DMS79 treated with DMSO at 0.1 percent for 48 hours (cell line): ENCODE measurements at places on chromosomes 2 and 18.
A peak's percentile ranks its signal among the peaks of the same experiment; 100 is the strongest.

- DNase-seq: no peak
Measured at GRCh38 chr2:150462770-150463169, 24.7 kb downstream of the RND3 start.

DNA sequence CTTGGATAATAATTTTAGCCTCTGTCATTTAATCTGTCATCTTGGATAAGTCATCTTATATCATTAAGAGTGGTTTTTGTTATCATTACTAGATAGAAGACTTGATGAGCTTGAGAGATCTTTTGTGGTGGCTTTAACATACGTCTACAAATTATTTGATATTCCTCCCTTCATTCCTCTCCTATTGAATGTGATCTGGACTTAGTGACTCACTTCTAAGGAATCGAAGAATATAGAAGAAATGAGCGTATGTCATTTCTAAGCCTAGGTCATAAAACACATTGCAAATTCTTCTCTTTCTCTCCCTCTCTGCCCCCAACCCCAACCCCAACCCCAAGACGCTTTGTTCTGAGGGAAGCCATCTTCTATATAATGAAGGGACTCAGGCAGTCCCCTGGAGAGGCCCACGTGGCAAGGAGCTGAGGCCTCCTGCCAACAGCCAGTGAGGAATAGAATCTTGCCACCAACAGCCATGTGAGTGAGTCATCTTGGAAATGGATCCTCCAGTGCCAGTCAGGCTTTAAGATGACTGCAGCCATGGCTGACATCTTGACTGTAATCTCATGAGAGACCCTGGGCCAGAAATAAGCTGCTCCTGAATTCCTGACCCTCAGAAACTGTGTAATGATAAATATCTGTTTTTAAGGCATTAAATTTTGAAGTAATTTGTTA lies 221.6 kb upstream of the SP5 start:
- no peak for DNase-seq

DNA sequence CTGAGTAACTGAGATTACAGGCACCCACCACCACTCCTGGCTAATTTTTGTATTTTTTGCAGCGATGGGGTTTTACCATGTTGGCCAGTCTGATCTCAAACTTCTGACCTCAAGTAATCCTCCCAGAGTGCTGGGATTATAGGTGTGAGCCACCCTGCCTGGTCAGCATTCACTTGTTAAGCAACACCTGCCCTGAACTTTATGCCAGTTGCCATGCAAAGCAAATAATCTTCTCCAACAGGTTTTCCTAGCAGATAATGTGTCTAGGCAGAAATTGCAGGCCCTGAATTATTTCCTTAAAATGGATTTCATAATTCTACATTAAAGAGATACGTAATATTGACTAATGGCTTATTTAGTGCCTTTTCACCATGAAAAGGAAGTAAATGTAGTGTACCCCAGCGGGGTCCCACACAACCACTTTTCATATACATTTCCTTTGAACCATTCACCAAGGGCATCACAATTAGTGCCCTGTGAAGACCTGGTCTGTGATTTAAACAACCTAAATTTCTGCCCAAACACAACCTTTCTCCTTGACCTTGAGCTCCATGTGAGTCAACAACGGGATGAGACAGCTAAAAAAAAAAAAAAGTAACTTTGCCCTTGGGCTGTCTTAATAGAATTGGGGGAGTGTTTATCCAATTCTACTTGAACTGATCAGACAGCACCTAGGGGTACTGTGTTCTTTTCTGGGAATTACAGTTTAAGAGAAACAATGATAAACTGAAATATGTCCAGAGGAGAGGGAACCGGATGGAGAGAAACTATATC lies 41.6 kb downstream of the EEF1B2 start:
- no peak for DNase-seq

DNA sequence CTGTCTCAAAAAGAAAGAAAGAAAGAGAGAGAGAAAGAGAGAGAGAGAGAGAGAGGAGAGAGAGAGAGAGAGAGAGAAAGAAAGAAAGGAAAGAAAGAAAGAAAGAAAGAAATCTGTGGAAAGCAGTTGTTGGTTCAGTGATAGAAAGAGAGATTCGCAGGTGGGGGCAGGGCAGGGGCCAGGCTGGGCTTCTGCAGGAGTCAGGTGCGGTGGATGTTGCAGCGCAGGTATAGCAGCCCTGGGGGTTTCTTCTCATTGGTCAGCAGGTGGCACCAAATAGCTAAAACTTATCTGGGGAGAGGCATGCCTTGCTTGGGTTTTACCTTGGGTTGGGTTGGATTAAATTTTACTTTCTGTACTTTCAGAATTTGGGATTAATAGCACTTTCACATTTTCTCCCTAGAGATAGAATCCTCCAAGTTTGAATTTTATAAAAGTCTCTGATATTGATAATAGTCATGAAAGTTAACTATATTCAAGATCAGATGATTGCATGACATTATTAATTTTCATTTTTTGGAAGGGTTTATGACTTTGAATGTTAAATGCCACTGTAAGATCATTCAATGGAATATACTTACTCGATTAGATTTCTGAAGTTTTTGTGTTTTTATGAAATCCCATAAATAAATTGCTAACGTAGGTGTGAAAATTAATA lies 66.6 kb downstream of the SPTBN1 start:
- DNase-seq: peak; percentile 47

DNA sequence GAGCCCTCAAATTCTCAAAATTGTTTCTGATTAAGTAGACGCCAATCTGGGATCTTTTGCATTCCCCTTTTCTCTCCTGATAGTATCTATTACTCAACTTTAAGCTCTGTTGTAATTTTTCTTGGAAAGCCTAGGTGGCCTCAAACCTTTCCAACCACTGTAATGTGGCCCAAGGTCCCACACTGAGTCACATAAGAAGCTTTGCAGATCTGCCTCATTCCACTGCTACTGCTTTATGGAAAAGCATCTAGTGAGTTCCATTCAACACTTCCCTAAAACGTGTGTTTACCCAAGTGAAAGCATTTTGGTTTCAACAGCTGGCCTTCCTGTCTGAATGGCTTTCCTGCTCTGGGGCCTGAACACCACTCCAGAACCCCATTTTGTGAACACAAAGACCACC lies 493.6 kb upstream of the SPHKAP start:
- no peak for DNase-seq

GRCh38 chr18:31185186-31185950 lies 22.7 kb upstream of the DSC1 start:
- DNase-seq: no peak

- DNase-seq: no peak
Measured at GRCh38 chr2:134306521-134306920, 52.6 kb downstream of the MGAT5 start.

GRCh38 chr18:47911877-47912276 lies 18.6 kb downstream of the SMAD2 start:
- DNase-seq: no peak

DNA sequence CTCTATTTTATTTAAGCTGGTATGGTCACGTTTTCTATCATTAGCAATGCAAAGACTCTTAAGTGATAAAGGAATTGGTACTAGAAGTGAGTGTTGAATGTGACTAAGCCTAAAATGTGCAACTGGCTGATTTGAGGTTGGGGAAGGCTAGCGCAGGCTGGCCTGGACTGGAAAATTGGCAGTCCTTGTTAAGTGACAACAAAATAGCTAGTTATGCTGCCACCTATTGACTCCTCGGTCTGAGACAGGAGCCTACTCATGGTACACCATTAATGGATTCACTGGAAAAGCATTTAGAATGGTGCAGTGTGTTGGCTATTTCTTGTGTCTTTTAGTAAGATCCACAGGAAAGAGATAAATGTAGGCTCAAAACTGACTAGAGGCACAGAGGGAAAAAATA lies 5.7 kb upstream of the WIPF1 start:
- DNase-seq: no peak

GRCh38 chr2:98734162-98734561 lies 3.2 kb upstream of the MGAT4A start:
- DNase-seq: no peak

GRCh38 chr2:142853912-142854311 lies 23.6 kb upstream of the KYNU start:
- DNase-seq: no peak

- DNase-seq: peak; percentile 50
Measured at GRCh38 chr2:74876081-74876886, 42.4 kb downstream of the HK2 start.

- DNase-seq: no peak
Measured at GRCh38 chr2:182503886-182504285, 77.0 kb upstream of the PDE1A start.

GRCh38 chr2:120279708-120280107 lies 27.1 kb downstream of the RALB start:
- DNase-seq: no peak

DNA sequence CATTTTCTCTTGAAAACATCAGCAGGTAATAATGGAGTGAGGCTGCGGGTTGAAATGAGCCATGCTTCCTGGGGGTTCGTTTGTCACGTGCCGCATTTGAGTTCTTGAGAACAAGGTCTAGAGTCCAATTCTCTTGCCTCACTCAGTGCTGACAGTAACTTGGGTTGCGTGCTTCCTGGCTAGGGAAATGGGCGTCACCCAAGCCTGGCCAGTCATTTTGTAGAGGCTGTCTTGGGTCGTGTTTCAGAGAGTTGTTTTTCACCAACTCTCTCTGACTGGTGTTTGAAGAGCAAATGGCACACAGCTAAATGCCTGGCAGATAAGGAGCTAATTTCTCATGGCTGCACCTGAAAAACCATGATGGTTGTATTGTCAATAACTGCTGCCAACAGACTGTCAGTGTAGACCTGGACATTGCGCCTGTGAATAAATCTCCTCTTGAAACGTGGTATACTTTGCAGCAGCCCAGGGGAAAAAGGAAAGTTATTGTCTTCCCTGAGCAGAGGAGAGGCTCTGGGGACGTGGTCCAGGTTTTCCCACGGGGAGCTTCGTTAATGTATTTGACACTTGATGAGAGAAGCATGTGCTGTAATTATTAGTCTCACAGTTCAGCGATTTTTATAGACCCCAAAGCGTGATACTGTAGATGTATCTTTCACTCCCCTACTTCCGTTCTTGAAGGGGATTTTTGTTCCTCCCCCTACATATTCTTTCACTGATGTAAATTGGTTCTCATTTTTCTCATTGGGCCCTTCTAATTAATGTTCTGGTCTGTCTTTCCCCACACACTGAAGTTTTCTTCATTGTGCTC lies 196.0 kb downstream of the FHOD3 start:
- peak; percentile 63 for DNase-seq

DNA sequence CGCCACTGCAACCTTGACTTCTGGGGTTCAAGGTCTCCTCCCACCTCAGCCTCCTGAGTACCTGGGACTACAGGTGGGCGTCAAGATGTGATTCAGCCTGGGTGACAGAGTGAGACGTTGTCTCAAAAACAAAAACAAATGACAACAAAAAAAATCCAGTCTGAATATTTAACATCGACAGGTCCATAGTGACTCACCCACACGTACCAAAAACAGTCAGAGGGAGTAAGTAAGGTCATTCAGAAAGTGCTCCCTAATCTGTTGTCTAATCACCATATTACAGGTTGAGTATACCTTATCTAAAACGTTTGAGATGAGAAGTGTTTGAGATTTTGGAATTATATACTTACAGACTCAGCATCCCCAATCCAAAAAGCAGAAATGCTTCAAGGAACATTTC lies 24.4 kb downstream of the SAP130 start:
- no peak for DNase-seq

- DNase-seq: no peak
Measured at GRCh38 chr18:71443706-71444480, 1100.2 kb downstream of the CBLN2 start.

DNA sequence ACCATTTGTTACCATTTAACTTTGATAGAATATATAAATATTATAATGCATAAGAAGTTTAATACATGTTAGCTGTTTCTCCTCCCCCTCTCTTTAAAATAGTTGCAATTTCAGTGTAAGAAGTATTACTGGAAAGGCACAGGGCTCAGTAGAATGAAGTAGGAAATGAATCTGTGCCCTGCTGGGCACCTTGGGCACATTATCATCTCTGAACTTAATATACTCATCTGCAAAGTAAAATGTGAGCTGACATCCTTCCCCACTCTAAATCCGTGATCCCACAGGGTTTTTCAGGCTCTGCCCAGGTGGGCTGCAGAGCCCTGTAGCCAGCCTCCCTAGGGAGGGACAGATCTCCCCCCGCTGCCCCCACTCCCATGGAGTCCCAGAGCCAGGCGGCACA lies 56.8 kb downstream of the DPP4 start:
- no peak for DNase-seq

- no peak for DNase-seq
Measured at GRCh38 chr2:210112871-210113270, 58.3 kb downstream of the KANSL1L start.

- DNase-seq: peak; percentile 17
Measured at GRCh38 chr2:24721470-24721869, 71.7 kb downstream of the PTRHD1 start.

- DNase-seq: no peak
Measured at GRCh38 chr18:10049747-10050146, 135.9 kb downstream of the VAPA start.

GRCh38 chr2:130371723-130372054 lies 15.8 kb downstream of the PTPN18 start:
- DNase-seq: peak; percentile 59

- DNase-seq: no peak
Measured at GRCh38 chr2:74026687-74027241, 42.1 kb downstream of the TET3 start.

DNA sequence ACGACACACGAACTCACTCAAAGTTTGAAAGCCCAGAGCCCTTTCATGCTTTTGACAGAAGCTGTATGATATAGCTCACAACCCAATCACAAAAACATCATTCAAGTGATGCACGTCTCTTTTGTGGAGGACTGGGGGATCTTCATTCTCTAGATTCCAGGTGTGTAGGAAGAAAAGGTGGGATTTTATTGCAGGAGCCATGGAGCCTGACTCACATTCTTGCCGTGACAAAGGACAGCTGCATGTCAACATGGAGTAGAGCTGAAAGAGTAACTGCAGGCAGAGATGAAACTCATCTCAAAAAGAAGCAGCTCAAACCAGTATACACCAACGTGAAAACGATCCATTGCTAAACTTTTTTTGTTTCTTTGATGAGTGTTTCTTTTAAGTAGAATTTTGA lies 50.9 kb upstream of the PDE1A start:
- DNase-seq: no peak

DNA sequence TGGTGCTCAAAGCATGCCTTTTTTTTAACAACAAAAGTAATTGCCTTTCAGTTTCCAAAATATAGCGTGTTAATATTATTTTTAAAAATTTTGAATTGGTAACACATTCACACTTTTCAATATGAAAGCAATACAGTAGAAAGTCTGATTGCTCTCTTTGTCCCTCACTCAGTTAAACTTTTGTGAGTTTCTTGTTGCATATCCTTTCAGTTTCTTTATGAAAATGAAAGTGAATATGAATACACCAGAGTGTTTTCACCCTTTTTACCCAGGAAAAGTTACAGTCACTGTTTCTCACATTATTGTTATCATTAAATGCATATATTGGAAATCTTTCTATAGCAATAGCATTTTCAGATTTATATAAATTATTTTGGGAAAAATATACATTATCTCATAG lies 377.4 kb upstream of the CRIM1 start:
- no peak for DNase-seq

GRCh38 chr18:31920277-31920676 lies 22.7 kb downstream of the TRAPPC8 start:
- DNase-seq: no peak

DNA sequence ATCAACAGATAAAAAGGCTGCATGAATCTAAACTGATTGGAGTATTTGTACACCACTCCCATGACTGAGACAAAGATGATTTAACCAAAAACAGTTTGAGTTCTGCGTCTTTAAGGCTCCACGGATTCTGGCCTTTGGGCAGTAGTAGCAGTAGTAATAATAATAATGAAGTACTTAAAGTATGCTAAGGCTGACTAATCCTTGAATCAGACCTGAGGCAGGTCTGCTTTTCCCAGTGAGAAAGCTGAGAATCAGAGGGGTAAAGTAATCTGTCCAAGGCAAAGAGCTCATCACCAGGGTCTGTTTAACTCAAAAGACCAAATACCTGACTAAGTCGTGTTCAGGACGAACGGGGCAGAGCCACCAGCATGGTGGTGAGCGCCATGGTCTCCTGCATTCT lies 61.4 kb downstream of the ID2 start:
- DNase-seq: no peak
